Vagina (tissue), 2 donors: ENCODE measurements at places on chromosomes 4 and X. TPM values are rescaled to one million over a fixed set of nuclear protein-coding genes. Genes with fewer than 3 reads are reported as not detected.

LANCL3 gene
- 2.5 TPM for total RNA-seq

- DNase-seq, result no peak
- no peaks in the 10 kb centered on the region for H3K36me3 ChIP-seq
- no peaks in the 10 kb centered on the region for H3K27me3 ChIP-seq
Measured at GRCh38 chrX:108584617-108585211, 145.1 kb downstream of the COL4A5 start.

GRCh38 chr4:182367153-182367552 is 124.0 kb downstream of the TENM3 start:
- no peak overlapping the region for H3K27ac ChIP-seq
- no peaks in the 10 kb centered on the region for H3K4me1 ChIP-seq
- H3K27me3 ChIP-seq, result no peaks in the 10 kb centered on the region
- no peak overlapping the region for H3K4me3 ChIP-seq
- H3K36me3 ChIP-seq, result no peaks in the 10 kb centered on the region
- no peak for DNase-seq

GABRE gene
- 176 TPM for total RNA-seq

TENM3 gene
- 11.0 TPM for total RNA-seq

RPS6KA6 gene
- 2.7 TPM for total RNA-seq

DNA sequence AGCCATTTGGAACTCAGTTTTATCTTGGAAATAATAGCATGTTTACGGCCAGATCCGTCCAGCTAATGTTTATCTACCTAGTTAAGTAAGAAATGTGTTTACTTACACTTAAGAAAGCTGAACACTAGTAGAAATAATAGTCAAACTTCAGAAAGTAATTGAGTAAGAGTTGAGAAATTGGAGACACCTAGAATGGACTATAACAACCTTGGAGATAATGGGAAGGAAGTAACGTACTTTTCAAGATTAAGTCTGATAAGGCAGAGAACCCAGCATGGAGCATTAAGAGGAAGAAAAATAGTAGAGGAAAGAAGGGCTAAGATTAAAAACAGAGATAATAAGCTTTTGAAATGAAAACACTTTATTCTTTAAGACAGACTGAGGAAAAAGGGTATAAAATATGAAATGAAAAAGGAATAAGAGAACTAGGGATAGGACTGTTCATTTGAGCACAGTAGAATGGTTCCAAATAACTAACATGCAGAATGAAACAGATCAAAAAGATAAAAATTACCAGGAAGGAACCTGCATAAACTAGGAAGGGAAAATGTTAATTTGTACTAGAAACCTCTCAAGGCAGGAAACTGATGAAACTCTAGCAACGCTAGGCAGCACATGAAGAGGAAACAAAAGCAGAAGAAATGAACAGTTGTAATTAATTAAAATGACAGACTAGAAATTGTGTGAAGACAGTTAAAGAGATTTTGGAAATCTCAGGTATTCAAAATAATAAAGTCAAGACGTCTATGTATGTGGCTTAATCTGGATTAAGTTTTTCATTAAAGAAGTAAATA is 71.7 kb downstream of the FBXW7 start:
- no peak overlapping the region for H3K4me3 ChIP-seq
- H3K36me3 ChIP-seq, result no peaks in the 10 kb centered on the region
- no peaks in the 10 kb centered on the region for H3K4me1 ChIP-seq
- H3K27ac ChIP-seq, result no peak overlapping the region
- H3K27me3 ChIP-seq, result no peaks in the 10 kb centered on the region
